Fibroblast of upper back skin (primary cell): ENCODE measurements at places on chromosomes 3 and 15.
A peak's percentile ranks its signal among the peaks of the same experiment; 100 is the strongest.

GRCh38 chr3:156554515-156554841, 439 bp downstream of the SSR3 start:
- no peak for DNase-seq

- no peak for DNase-seq
Measured at GRCh38 chr3:51550080-51550819, 11.7 kb downstream of the RAD54L2 start.

GRCh38 chr3:72617424-72618024, 230.7 kb downstream of the SHQ1 start:
- no peak for DNase-seq

DNA sequence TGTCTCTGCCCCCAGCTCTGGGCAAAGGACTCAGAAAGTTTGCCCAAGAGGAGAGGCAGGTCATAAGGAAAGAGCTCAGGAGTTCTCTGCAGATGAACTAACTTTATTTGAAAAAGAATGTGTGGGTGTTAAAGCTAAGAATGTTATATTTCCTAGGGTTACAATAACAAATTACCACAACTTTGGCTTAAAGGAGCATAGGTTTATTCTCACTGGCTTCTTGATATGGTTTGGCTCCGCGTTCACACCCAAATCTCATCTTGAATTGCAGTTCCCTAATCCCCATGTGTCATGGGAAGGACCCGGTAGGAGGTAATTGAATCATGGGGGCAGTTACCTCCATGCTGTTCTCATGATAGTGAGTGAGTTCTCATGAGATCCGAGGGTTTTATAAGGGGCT, 383.7 kb upstream of the CFAP20DC start:
- DNase-seq: no peak

DNA sequence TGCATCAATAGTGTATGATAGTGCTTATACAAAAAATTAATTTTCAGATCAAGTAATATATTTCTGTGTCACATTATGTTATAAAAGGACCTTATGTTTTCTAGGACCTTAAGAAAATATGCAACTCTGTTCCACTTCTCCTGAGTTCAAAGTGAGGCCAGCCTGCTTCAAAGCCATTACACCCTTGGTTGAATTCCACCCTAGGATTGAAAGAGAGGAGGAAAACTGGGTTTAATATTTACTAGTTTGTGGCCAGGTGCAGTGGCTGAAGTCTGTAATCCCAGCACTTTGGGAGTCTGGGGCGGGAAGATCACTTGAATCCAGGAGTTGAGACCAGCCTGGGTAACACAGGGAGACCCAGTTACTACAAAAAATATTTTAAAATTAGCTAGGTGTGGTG, 32.9 kb upstream of the NR1I2 start:
- DNase-seq: no peak

GRCh38 chr3:37742574-37743212, 119.0 kb upstream of the CTDSPL start:
- no peak for DNase-seq

DNA sequence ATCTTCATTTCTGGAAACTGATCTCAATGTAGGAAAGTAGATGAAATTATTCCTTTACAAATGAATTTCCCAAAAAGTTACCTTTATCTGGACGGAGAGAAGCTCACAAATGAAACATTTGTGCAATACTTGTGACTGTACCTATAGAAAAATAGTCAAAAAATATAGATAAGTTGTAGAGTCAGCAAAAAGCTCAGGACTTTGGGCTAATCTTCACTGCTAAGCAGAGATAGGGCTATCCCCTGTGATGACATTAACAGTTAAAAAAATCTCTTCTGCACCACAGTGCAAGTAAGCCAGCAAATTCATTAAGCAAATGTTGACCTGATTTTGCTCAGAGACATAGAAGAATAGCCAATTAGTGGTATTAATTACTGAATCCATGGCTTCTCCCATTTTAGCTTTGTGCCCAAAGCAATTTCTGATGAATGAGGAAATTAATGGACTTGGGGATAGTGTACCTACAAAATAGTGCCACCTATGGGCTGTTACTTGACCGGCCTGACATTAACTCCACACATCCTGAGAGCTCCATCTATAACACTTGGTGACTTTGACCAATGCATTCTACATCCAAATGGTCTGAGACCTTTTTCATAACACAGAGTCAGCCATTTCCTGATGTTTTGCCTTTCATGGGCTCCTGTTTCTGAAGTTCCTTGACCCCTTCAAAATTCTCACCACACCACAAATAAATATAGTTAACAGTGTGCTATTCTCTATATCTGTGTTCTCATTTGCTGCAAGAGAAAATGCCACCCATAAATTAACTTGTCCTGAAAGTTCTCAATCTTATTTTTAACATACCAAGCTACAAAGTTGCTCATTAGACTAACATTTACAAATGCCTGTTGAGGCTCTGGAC, 105.0 kb downstream of the SSR3 start:
- peak; percentile 36 for DNase-seq

DNA sequence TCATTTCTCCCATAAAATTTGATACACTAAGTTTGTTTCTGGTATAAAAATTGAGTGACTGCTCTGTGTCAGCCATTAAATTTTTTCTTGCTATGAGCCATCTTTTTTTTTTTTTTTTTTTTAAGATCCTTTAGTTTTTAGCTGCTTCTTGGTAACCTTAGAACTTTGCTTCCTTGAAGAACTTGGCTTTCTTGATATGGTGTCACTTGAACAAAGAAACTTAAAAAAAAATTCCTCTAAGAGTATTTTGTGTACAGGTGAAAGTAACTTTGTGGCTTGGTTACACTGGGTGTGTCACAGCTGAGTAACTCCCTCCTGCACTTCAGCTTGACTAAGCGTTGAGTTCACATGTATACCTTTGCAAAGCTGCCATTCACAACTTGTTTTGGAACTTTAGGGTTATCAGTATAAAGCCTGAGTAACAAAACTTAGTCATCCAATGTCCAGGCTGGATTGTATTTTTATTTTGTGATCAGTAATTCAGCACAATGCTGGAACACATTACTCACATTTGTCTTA, 6.5 kb downstream of the CHD2 start:
- no peak for DNase-seq

DNA sequence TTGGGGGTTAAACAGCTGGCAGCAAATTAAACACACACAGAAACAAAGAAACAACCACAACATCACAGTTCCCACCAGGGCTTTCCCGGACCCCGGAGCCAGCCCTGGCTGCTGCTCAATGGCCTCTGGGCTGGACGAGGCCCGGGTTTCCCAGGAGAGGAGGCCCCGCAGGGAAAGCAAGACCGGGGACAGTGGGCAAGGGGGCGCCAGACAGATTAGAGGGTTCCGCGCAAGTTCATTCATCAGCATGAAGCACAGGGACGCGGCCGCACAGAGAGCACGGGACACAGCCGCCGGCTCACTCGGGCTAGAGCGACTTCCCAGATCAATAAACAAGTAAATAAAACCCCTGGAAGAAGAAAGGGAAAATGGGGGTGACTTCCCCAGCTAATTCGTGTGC, 66.4 kb upstream of the RPL32 start:
- DNase-seq: no peak

- no peak for DNase-seq
Measured at GRCh38 chr3:120460862-120461261, 10.1 kb upstream of the FSTL1 start.

DNA sequence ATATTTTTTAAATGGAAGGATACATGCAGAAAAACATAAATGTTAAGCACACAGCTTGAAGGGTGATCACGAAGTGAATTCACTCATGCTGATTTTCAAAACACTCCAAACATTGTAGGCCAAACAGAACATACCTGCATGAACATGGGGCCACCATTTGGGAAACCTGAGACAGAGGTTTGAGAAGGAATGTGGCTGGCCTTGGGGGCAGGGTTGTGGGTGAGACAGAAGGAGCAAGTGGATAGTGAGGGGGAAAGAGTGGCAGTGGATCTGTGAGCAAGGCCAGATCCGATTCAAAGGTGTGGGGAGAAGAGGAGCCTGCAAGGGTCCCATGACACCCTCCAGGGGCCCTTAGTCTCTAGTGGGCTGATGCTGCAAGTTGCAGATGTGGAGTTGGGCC, 94.9 kb downstream of the HMG20A start:
- no peak for DNase-seq

GRCh38 chr15:29969562-29970401, 113.0 kb upstream of the GOLGA8J start:
- DNase-seq: no peak

DNA sequence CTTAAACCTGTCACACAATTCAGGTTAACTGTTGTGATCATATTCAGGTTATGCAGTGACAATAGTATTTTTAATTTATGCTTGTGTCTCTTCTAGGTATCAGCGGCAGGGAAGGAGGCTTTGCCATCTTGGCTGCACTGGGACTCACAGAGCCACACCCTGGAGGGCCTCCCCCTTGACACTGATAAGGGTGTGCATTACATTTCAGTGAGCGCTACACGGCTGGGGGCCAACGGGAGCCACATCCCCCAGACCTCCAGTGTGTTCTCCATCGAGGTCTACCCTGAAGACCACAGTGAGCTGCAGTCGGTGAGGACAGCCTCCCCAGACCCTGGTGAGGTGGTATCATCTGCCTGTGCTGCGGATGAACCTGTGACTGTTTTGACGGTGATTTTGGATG, 23.6 kb upstream of the BSN start:
- DNase-seq: no peak

DNA sequence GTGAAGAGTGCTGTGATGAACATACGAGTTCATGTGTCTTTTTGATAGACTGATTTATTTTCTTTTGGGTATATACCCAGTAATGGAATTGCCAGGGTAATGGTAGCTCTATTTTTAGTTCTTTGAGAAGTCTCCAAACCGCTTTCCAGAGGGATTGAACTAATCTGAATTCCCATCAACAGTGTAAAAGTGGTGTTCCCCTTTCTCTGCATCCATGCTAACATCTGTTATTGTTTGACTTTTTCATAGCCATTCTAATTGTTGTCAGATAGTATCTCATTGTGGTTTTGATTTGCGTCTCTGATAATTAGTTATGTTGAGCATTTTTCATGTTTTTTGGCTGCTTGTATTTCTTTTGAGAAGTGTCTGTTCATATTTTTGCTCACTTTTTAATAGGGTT, 54.8 kb upstream of the UTS2B start:
- DNase-seq: peak; percentile 25

DNA sequence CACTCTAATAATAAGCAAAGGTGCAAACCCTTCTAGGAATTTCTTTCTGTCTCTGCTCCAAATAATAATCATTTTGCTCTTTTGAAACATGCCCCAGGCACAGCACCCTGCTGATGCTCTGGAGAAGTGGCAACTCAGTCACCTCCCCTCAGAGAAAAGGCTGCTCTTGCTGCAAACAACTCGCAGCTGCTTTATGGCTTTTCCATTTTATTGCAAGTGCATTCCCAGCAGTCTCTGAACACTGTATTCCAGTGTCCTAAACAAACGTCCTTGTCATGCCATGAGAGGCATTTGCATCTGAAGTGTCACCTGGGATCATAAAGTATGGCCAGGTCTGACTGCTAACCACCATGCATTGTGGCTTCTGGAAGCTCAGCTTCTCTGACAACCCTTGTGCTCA, 358.1 kb upstream of the TRIM42 start:
- no peak for DNase-seq

DNA sequence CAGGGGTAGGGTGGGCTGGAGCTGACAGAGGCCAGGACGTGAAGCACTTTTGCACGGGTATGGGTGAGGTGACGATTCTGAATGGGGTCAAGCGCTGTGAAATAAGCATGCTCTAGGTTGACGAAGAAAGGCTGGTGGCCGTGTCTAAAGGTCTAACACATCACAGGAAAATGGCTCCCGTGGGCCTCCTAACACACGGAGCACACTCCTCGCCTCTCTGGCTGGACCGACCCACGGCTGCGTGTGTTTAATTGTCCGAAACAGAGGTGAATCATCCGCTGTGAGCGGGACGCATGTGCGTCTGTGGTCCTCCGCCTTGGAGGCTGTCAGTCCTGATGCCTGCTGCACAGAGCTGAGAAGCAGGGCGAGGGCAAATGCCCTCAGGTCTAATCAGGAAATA, 130.6 kb downstream of the NSMCE3 start:
- DNase-seq: no peak

- no peak for DNase-seq
Measured at GRCh38 chr3:5456199-5456598, 268.7 kb downstream of the EDEM1 start.

DNA sequence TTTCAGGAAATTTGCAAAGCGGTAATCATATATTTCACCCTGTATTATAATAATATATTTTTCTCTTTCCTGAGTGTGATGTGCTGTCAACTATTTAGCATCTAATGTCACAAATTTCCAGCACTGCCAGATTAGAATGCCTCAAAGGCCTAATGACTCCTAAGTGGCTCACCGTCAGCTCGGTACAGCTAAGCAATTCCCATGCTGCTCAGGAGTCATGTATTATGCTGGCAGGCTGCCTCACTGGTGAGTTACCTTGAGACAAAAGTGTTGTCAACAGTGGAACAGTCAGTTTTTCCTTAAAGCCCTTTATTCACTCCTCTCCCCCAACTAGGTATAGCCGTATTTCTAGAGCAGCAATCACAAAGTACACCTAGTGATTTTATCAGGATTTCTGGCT, 83.6 kb downstream of the NSUN3 start:
- DNase-seq: no peak

- DNase-seq: no peak
Measured at GRCh38 chr3:4664412-4664811, 171.3 kb downstream of the ITPR1 start.

- no peak for DNase-seq
Measured at GRCh38 chr3:117306299-117306698, 596.7 kb downstream of the TUSC7 start.

- no peak for DNase-seq
Measured at GRCh38 chr3:179182902-179183301, 34.7 kb downstream of the PIK3CA start.
